Karpas-422 (cell line): ENCODE measurements at places on chromosomes 16 and 17. TPM values are rescaled to one million over a fixed set of nuclear protein-coding genes. Genes with fewer than 3 reads are reported as not detected.

Gene ZNF594
- total RNA-seq = 14.5 and 23.0 TPM in 2 replicates

Gene NACA2
- not detected in 2 replicates for total RNA-seq

Gene KRT33B
- total RNA-seq = not detected in 2 replicates

Gene C17orf113
- total RNA-seq = not detected in 2 replicates

Gene TMEM88
- total RNA-seq = 0.69 and 1.4 TPM in 2 replicates

Gene ALDH3A1
- total RNA-seq = not detected in 2 replicates

Gene RASL10B
- total RNA-seq = not detected in 2 replicates

Gene CLEC18A
- total RNA-seq = 3.4 and 4.9 TPM in 2 replicates

Gene NKD1
- not detected in 2 replicates for total RNA-seq

Gene ZNF624
- 3.8 and 4.8 TPM in 2 replicates for total RNA-seq

Gene TAC4
- not detected in 2 replicates for total RNA-seq

Gene GDPD1
- 2.5 and 6.2 TPM in 2 replicates for total RNA-seq

Gene ODAD4
- 0.67 and 1.0 TPM in 2 replicates for total RNA-seq

DNA sequence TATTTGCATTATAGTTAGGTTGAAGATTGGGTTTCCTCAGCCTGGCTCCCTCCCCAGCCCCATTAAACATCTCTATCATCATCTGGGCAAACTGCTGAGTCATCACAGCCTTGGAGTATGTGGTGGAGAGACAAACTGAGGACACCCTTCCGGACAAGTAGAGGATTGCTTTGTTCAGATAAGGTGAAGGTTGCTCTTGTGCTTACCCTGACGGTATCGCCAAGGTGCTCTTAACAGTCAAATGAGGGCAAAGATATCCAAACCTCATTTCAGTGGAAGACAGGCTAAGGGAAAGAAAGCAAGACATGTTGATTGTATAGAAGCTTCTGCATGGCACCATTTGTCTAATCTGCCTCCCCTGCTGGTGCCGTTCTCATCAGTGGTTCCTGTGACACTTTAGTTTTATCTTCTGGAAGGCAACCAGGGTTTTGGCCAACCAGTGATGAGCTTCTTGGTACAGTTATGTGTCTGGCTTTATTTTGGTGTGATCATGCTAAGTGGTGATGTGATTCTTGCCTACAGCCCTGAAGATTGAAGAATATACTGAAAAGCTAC lies 56.9 kb upstream of the LGALS9 start:
- no peaks in the 10 kb centered on the region for H3K36me3 ChIP-seq
- H3K27me3 ChIP-seq = no peaks in the 10 kb centered on the region
- no peaks in the 10 kb centered on the region for H3K4me1 ChIP-seq

GRCh38 chr17:77011173-77012011 lies 129.4 kb upstream of the SEC14L1 start:
- no peak overlapping the region for H3K27ac ChIP-seq
- DNase-seq = peak; percentile 87
- no peaks in the 10 kb centered on the region for H3K36me3 ChIP-seq
- no peaks in the 10 kb centered on the region for H3K27me3 ChIP-seq

- peaks cover 9% of the 10 kb centered on the region for H3K4me1 ChIP-seq
- H3K4me3 ChIP-seq = no peak overlapping the region
- DNase-seq = no peak
- H3K27ac ChIP-seq = no peak overlapping the region
These were observed 13.6 kb downstream of the ZFHX3 start for GRCh38 chr16:73034374-73034773.

GRCh38 chr16:31072540-31073141 lies 1.4 kb downstream of the ZNF668 start:
- H3K36me3 ChIP-seq = 0 out of 2 replicates have a peak, but pooled peaks cover 6% of the 10 kb centered on the region
- H3K4me3 ChIP-seq = peak overlapping the region; percentile 94
- peak; percentile 76 for DNase-seq

- no peak overlapping the region for H3K27ac ChIP-seq
- no peak for DNase-seq
- no peaks in the 10 kb centered on the region for H3K36me3 ChIP-seq
- no peak overlapping the region for H3K4me3 ChIP-seq
- H3K27me3 ChIP-seq = no peaks in the 10 kb centered on the region
These were observed 20.1 kb upstream of the CCL5 start for GRCh38 chr17:35900280-35900679.

- H3K4me3 ChIP-seq = no peak overlapping the region
- no peak for DNase-seq
- peaks cover 5% of the 10 kb centered on the region; the same call in 1 of the 2 replicates for H3K36me3 ChIP-seq
- H3K27ac ChIP-seq = no peak overlapping the region
- peaks cover 20% of the 10 kb centered on the region for H3K4me1 ChIP-seq
These were observed 7.3 kb downstream of the GJD3 start for GRCh38 chr17:40356990-40357881.

DNA sequence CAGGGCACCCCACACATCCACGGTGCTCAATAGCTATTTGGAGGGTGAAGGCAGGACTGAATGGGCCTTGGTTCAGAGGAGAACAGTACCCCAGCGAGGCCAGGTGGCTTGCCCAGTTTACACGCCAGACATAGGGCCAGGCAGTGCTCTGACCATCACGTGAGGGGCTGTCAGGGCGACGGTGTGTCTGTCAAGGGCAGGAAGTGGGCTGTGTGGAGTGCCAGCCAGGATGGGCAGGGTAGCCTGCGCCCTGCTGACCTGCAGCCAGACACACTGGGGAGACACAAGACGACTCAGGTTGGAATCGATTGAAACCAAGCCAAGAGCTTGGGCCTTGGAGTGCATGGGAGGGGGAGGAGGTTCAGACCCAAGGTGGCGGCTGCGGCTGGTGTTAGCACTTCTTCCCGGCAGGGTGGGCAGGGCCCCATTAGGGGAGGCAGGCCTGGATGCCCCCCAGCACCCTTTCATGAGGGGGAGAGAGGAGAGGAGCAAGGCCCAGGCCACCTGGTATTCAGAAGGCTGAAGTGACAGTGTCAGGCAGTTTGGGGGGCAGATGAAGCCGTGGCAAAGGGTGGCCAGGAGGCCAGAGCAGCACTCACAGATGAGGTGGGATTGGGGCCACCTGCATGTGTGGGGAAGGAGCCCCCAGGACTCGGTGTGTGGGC lies 68.2 kb downstream of the SREBF1 start:
- DNase-seq = no peak
- H3K4me3 ChIP-seq = peak overlapping the region; percentile 62
- H3K27me3 ChIP-seq = no peaks in the 10 kb centered on the region
- H3K4me1 ChIP-seq = peaks cover 98% of the 10 kb centered on the region
- no peaks in the 10 kb centered on the region for H3K36me3 ChIP-seq

- H3K27ac ChIP-seq = no peak overlapping the region
These were observed 114.0 kb downstream of the C16orf95 start for GRCh38 chr16:87203060-87203656.

GRCh38 chr17:75077072-75077495 lies 10.7 kb upstream of the SLC16A5 start:
- no peak overlapping the region for H3K27ac ChIP-seq
- H3K4me3 ChIP-seq = peak overlapping the region; percentile 62; the same call in 1 of the 2 replicates
- no peaks in the 10 kb centered on the region for H3K27me3 ChIP-seq

- no peaks in the 10 kb centered on the region for H3K27me3 ChIP-seq
- H3K36me3 ChIP-seq = no peaks in the 10 kb centered on the region
- no peak for DNase-seq
- peak overlapping the region; percentile 23; the same call in 1 of the 2 replicates for H3K27ac ChIP-seq
- H3K4me1 ChIP-seq = peaks cover 16% of the 10 kb centered on the region
- no peak overlapping the region for H3K4me3 ChIP-seq
These were observed 12.6 kb downstream of the ZBTB4 start for GRCh38 chr17:7466639-7467341.

GRCh38 chr16:8370374-8371270 lies 219.7 kb downstream of the TMEM114 start:
- no peak overlapping the region for H3K27ac ChIP-seq
- no peaks in the 10 kb centered on the region for H3K36me3 ChIP-seq
- H3K27me3 ChIP-seq = no peaks in the 10 kb centered on the region
- H3K4me3 ChIP-seq = no peak overlapping the region
- no peaks in the 10 kb centered on the region for H3K4me1 ChIP-seq
- no peak for DNase-seq

DNA sequence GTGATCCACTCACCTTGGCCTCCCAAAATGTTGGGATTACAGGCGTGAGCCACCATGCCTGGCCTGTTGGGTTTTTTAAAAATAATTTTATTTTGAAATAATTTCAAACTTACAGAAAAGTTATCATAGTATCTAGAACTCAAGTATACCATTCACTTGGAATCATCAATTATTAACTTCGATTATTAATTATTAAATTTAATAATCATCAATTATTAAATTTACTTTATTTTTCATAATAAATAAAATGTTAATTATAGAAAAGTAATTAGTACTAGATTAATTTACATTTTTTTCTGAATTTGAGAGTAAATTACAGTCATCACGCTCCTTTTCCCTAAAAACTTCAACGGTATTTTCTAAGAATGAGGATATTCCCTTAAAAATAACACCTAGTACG lies 13.7 kb upstream of the SKAP1 start:
- H3K4me3 ChIP-seq = no peak overlapping the region
- no peaks in the 10 kb centered on the region for H3K36me3 ChIP-seq
- DNase-seq = no peak
- no peaks in the 10 kb centered on the region for H3K27me3 ChIP-seq
- H3K4me1 ChIP-seq = peaks cover 58% of the 10 kb centered on the region

- H3K27ac ChIP-seq = no peak overlapping the region
- H3K4me1 ChIP-seq = peaks cover 11% of the 10 kb centered on the region
- no peak for DNase-seq
- no peaks in the 10 kb centered on the region for H3K27me3 ChIP-seq
- no peak overlapping the region for H3K4me3 ChIP-seq
- H3K36me3 ChIP-seq = no peaks in the 10 kb centered on the region
These were observed 159.1 kb upstream of the PLCG2 start for GRCh38 chr16:81620029-81620428.

GRCh38 chr17:27939474-27940465 lies 46.6 kb upstream of the LYRM9 start:
- peaks cover 27% of the 10 kb centered on the region for H3K4me1 ChIP-seq
- H3K27me3 ChIP-seq = no peaks in the 10 kb centered on the region; the same call in 1 of the 2 replicates
- H3K27ac ChIP-seq = no peak overlapping the region
- H3K4me3 ChIP-seq = no peak overlapping the region

DNA sequence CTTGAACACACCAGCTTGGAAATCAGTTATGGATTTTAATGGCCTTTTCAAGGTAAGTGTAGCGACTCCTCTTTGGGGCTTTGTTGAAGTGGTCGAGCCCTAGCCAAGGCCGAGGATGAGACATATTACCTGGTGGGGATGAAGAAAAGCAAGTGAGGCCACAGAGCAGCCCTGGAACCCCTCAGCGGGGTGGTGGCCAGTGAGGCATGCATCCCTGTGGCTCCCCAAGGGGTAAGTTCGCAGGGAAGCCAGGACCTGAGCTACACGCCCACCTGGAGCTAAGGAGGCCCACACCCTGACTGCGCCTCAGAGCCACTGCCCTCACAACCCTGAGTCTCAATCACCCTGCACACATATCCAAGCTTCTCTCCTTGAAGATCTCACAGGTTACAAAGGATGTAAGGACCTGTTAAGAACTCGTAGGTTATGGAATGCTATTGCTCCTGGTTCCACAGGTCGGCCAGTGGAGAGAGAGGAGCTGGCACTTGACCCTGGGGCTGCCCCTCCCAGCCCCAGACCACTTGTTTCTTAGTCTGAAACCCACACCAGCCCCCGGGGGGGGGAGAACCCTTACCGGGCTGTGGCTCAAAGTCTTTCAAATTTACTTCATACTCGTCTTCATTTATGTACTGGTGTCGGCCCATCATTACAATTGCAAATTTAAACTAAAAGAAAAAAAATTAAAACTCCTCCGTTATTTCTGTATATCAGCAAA lies 12.0 kb downstream of the LITAFD start:
- no peak overlapping the region for H3K27ac ChIP-seq
- DNase-seq = no peak
- H3K4me3 ChIP-seq = no peak overlapping the region

DNA sequence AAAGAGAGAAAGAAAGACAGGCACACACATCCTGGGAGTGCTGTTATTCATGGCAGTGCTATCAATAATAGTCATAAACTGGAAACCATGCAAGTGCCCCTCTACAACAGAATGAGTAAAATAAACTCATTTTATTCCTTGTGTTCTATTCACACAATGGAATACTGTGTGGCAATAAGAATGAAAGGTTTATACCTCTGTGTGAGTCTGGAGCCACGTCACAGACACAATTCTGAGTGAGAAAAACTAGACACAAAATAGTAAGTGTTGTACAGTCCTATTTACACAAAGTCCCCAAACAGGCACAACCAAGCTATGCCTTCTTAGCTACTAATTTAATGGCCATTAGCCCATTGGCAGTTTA lies 429.7 kb downstream of the SLC39A11 start:
- H3K4me3 ChIP-seq = no peak overlapping the region
- no peaks in the 10 kb centered on the region for H3K27me3 ChIP-seq
- no peak for DNase-seq
- H3K36me3 ChIP-seq = no peaks in the 10 kb centered on the region

DNA sequence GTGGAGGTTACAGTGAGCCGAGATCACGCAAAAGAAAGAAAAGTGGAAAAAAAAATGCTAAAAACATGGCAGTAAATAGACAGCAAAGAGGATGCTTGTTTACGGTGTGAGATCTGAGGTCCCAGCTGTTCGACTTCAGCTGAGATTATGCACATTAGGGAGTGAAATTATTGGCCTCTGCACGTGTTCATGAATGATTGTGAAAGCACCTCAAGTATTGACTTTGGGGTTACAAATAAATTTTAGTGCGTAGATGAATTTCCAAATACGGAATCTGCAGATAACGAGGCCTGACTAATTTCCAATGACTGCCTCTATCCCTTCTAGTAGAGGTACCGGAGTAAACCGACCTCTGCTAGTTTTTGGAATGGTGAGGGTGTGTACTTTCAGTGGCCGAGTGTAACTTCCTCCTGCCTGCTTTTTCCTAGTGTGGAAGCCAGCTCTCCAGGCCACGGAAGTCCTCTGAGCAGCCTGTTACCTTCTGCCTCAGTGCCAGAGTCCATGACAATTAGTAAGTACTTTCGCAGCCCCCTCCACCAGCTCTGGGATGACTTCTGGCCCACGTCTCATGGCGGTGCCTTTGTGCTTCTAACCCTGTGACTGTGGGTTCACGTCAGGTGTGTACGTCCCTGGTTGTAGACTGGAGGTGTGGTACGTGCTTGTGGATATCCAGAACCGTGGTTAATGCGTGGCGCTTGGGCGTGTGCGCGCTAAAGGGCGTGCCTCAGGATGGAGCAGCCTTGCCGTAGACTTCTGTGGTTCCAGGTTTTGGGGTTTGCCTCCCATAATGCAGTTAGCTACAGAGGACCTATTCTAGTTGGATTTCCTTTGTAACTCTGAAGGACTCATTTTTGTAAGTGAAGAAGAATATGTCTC lies 102.1 kb downstream of the SNX29 start:
- no peak for DNase-seq
- no peaks in the 10 kb centered on the region for H3K4me1 ChIP-seq
- no peaks in the 10 kb centered on the region for H3K36me3 ChIP-seq
- no peak overlapping the region for H3K4me3 ChIP-seq
- H3K27me3 ChIP-seq = no peaks in the 10 kb centered on the region
- H3K27ac ChIP-seq = no peak overlapping the region

DNA sequence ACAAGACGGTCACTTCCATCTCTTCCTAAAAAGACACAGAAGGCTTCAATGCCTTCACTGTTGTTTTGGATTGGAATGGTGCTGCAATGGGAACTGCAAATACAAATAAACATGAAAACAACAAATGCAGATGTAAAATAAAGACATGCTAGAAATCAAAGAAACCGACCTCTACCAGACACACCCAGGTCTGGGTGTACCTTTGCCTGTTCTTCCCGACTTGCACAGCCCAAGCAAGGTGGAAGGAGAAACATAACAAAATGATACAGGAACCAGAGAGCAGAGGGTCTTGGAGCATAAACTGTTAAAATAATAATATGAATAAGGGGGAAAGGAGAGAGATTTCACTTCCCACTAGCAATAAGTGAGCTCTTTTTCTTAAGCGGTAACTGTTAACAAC lies 17.3 kb downstream of the RFFL start:
- no peak overlapping the region for H3K4me3 ChIP-seq
- H3K4me1 ChIP-seq = peaks cover 43% of the 10 kb centered on the region
- no peaks in the 10 kb centered on the region for H3K27me3 ChIP-seq
- 0 out of 2 replicates have a peak, but pooled peaks cover 2% of the 10 kb centered on the region for H3K36me3 ChIP-seq
